ENCODE measurements at places on chromosomes 16 and 17.

DNA sequence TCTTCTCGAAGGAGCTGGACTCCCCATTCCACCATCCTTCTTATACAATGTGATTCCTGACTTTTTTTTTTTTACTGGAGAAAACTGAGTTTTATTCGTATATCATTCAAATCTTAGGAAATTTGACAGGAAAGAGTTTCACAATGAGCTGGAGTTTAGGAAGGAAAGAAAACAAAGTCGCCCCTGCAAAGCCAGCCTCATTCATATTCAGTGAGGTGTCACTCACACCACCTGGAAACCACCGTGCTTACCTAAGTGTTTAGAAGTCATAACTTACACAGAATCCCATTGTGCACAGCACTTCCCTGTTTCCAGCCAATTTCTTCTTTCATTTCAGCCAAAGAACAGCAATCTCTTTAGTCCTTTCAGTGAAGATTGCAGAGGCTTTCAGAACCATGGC, 90.3 kb upstream of the CHMP6 start:
- no peak for DNase-seq

DNA sequence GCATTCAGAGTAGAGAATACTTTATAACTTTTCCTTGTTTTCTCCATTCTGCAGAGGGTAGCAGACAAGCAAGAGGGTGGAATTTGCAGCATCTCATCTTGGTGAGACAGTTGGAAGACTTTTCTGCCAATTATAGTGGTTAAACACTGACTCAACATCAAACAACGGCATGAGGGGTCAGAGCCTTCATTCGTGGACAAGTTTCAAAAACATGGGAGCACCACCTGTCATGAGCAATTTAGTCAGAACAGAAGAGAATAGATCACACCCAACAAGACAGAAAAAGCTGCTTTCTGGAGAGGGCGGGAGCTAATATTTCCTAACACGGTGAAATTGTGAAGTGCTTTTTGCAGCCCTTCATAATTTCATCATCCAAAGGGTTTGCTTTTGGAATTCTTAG, 17.9 kb upstream of the ZNF652 start:
- DNase-seq = no peak

GRCh38 chr17:2695243-2695960, 16.2 kb downstream of the CLUH start:
- DNase-seq = no peak

DNA sequence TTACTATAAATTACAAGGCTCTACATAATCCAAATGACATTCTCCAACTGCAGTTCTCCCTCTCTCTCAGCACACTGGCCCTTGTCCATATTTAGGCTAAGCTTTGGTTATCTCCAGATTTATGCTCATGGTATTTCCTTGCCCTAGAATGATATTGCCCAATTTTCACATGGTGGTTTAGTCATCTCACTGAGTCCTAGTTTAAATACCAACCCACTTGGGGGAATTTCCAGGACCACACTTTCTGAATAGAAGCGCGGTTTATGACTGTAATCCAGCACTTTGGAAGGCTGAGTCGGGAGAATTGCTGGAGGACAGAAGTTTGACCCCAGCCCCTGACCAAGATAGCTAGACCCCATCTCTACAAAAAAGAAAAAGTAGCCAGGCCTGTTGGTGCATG, 280.1 kb upstream of the MON1B start:
- no peak for DNase-seq

DNA sequence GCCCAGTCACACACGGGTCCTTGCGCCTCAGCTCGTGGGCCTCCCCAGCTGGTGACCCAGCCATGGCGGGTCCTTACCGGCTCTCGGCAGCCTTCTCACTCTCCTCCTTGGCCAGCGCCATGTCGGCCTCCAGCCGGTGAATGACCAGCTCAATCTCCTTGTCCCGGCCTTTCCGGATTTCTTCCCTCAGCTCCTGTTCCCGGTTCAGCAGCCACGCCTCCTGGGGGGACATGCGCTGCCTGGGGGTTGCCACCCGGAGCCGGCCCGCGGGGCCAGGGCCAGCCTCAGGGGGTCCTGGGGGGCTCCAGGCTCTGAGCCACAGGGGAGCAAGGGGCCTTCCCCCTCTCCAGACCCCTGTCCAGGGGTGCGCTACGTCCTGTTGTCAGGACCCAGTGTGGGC, 25.1 kb upstream of the AATK start:
- DNase-seq = no peak

DNA sequence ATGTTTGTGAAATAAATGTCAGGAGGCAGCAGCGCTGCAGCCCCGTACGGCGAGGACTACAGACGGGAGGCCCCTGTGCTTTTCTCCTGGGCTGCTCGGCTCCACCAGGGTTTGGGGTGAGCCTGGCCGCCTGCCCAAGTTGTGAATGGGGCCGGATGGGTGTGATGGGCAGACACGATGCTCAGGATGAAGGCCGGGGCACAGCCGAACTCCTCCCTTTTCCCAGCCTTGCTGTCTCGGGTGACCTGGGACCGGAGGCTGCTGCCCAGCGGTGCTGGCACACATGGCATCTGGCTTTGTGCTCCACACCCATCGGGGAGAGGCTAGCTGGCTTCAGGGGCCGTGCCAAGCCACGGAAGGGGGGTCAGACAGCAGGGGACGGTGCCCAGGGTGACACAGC, 34.2 kb upstream of the ZFPM1 start:
- no peak for DNase-seq

DNA sequence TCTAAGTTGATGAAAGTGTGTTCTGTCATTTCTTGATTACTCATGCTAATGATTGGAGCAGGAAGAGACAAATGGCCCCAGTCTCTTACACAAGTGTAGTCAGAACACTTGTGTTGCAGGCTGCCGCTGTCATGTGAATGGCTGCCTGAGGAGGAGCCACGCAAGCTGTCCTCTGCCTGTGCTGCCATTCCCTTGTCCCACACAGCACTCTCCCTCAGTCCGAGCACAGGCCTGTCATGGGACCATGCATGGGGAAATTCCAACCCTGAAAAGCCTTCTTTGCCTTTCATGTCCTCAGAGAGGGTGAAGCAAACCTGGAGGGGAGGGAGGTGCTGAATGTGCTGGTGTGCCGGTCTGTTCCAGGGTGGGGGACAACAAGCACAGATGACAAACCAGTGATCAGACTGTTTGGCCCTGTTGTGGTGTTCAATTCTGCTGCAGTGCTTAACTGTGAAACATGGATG, 109.4 kb downstream of the MRTFB start:
- no peak for DNase-seq

GRCh38 chr17:51740531-51740930, 418.0 kb downstream of the CA10 start:
- DNase-seq = no peak

GRCh38 chr17:43938838-43939182, 3.5 kb downstream of the PPY start:
- no peak for DNase-seq

- no peak for DNase-seq
Observed at GRCh38 chr17:57402681-57403180, 146.4 kb downstream of the MSI2 start.

- no peak for DNase-seq
Observed at GRCh38 chr17:63675607-63676546, 24.0 kb downstream of the LIMD2 start.

GRCh38 chr17:9370467-9370866, 205.2 kb downstream of the STX8 start:
- no peak for DNase-seq

DNA sequence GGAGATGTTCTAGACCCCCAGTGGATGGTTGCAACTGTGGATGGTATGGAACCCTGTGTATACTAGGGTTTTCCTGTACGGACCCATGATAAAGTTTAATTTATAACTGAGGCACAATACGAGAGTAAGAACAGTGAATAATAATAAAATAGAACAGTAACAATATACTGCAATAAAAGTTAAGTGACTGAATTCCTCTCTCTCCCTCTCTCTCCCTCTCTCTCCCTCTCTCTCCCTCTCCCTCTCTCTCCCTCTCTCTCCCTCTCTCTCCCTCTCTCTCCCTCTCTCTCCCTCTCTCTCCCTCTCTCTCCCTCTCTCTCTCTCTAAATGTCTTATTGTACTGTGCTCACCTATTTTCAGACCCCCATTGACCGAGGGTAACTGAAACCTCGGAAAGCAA, 291.0 kb downstream of the IRF8 start:
- no peak for DNase-seq

GRCh38 chr17:61770752-61771533, 92.4 kb downstream of the BRIP1 start:
- DNase-seq = no peak

GRCh38 chr17:57668332-57668731, 76.8 kb downstream of the CCDC182 start:
- no peak for DNase-seq

- peak; percentile 20 for DNase-seq
Observed at GRCh38 chr16:27698266-27698665, 148.3 kb downstream of the KATNIP start.

DNA sequence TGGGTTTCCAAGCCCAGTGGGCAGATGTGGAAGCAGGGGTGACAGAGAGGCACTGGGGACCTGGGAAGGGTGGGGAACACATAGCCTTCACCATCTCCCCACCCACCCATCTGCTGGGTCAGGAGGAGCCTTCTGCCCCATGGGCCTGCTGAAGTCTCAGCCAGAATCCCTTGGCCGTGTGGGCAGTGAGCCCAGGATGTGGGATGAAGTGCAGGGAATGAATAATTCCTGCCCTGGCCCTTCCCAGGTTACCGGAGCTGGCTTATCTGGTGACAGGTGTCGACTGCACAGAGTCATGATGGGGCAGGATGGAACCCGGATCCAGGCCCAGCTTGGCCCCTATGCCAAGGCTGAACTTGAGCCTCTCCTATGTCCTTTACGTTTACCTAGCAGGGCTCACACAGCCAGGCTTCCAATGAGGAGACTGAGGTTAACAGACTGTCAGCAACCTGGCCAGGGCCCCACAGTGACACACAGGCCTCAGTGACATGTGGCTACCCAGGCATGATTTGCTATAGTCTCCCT, 17.5 kb downstream of the ATP2A3 start:
- no peak for DNase-seq

DNA sequence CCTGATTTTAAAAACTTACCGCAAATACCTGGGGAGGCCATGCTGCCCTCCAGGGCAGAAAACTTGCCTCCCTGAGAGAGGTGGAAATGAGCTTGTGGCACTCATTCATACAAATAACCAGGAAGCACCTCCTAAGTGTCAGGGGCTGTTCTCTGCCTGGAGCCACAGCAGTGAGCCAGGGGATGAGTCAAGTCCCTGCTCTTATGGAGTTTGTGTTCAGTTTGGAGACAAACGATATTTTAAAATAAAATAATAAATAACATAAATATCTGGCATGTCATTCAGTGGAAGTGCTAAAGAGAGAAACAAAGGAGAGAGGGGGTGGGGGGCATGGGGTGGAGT, 313.8 kb downstream of the C16orf95 start:
- no peak for DNase-seq

GRCh38 chr17:66444031-66444430, 141.6 kb downstream of the PRKCA start:
- DNase-seq = no peak

GRCh38 chr17:64063088-64063487, 42.7 kb upstream of the ICAM2 start:
- DNase-seq = no peak

DNA sequence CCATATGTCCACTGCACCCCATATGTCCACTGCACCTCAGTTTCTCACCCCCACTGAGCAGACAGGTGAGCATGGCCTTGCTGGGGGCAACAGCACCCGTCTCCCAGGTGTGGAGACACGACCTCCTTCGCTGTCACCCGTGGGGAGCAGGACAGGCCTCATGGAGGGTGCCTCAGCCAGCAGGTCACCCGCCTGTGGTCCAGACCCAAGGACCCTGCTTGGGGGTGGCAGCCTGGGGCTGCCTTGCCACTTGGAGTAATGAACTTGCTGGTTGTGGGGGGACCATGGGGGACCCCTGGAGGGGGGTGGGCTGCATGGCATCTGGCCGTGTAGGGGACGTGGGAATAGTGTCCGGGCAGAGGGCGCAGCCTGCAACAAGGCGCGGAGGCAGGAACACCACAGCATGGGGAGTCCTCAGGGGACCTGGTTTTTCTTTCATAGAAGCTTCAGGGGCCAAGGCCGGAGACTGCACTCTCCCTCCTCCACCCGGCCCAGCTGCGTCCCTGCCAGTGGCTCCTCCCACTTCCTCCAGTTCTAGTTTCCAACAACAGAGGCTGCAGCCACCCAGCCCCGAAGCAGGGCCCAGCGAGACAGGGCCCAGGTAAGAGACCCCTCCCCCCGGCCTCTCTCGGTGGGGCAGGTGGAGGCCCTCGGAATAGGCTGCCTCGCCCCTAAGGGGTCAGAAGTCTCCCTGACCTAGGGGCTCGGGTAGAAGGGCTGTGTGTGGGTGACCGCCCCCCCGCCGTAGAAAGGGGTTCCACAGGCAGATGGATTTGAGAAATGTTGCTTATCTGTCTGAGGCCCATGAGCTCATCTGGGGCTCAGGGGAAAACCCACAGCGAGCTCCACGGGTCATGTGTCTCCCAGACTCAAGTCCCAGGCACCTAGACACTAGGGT, at the start of gene NHLRC4:
Gene NHLRC4 (plus strand): TSS at position 531 of the 898 bp plus-strand sequence. CDS start 1,043 bp downstream, outside the sequence.
- DNase-seq = no peak
